ENCODE measurements at places on chromosomes 3 and 15. TPM values are rescaled to one million over a fixed set of nuclear protein-coding genes. Genes with fewer than 3 reads are reported as not detected.

Gene UROC1
- 0.07 TPM for polyA plus RNA-seq

Gene SAMD7
- not detected for polyA plus RNA-seq

Gene SEMA3F
- polyA plus RNA-seq = 67.4 TPM

Gene KY
- polyA plus RNA-seq = 1.4 TPM

Gene DCBLD2
- 49.2 TPM for polyA plus RNA-seq

Gene CADPS
- 1.2 TPM for polyA plus RNA-seq

Gene SLC27A2
- 89.7 TPM for polyA plus RNA-seq

Gene AGBL1
- polyA plus RNA-seq = 0.10 TPM

Gene C15orf62
- 1.7 TPM for polyA plus RNA-seq

Gene FETUB
- not detected for polyA plus RNA-seq

Gene GASK1A
- polyA plus RNA-seq = 4.0 TPM

Gene GCNT3
- 0.57 TPM for polyA plus RNA-seq

Gene TNFAIP8L3
- 2.1 TPM for polyA plus RNA-seq

Gene KLHL6
- polyA plus RNA-seq = 1.2 TPM

Gene ARPP21
- 1.8 TPM for polyA plus RNA-seq

Gene REC114
- polyA plus RNA-seq = not detected

Gene SLC38A3
- polyA plus RNA-seq = 11.0 TPM

Gene AHSG
- 2.7 TPM for polyA plus RNA-seq

Gene MAGEF1
- 95.8 TPM for polyA plus RNA-seq

Gene GABRB3
- 6.5 TPM for polyA plus RNA-seq

Gene ZKSCAN7
- 15.3 TPM for polyA plus RNA-seq

Gene LRRC49
- polyA plus RNA-seq = 19.1 TPM

Gene SEMA6D
- polyA plus RNA-seq = 28.4 TPM

Gene CACNA2D2
- 13.9 TPM for polyA plus RNA-seq

Gene ZNF860
- 3.2 TPM for polyA plus RNA-seq

Gene FAM227B
- polyA plus RNA-seq = 18.5 TPM

Gene TLR9
- 0.11 TPM for polyA plus RNA-seq

Gene GNB4
- 29.6 TPM for polyA plus RNA-seq

Gene FBXW12
- polyA plus RNA-seq = 0.35 TPM

Gene GOLGA8K
- 0.97 TPM for polyA plus RNA-seq

Gene TTLL13
- 0.12 TPM for polyA plus RNA-seq

Gene TRIM69
- polyA plus RNA-seq = 23.1 TPM

Gene GRAMD2A
- polyA plus RNA-seq = 7.8 TPM

Gene TMEM43
- polyA plus RNA-seq = 58.4 TPM

Gene SIDT1
- 2.6 TPM for polyA plus RNA-seq

Gene GOLGA8J
- polyA plus RNA-seq = 0.35 TPM

Gene LNP1
- polyA plus RNA-seq = 7.3 TPM

Gene LYZL4
- not detected for polyA plus RNA-seq

Gene LAMB2
- 365 TPM for polyA plus RNA-seq

Gene CD86
- polyA plus RNA-seq = 2.5 TPM
